Activated CD8-positive, alpha-beta memory T cell treated with anti-CD3 and anti-CD28 coated beads for 1 hour (primary cell): ENCODE measurements at places on chromosomes 2 and 18.

- no peak for DNase-seq
Observed at GRCh38 chr2:109654326-109655050, 40.3 kb downstream of the SOWAHC start.

DNA sequence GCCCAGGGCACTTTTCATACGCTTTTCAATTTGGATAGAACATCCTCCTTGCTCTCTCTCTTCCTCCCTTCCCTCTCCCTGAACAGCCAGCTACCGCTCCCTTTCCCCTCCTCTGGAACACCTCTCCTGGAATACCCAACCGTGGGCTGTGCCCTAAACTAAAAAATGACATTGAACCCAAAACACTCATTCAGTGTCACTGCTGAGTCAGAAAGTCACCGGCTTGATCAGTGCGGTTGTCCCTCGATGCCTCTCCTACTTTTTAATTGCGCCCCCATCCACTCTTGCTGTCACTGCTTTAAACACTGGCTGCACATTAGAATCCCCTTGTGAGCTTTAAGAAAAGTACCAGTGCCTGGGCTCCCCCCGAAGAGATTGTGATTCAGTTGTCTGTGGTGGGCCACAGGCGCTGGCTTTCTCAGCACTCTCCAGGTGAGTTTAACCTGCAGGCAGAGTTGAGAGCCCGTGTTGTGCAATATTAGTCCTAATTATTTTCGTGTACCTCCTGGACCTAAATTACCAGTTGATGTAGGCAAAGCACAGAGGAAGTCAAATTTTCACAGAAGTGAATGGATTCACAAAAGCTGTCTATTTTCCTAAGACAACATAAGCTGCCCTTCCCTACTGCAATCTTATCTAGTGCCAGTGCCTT is 302.0 kb downstream of the PRKCE start:
- no peak for DNase-seq

DNA sequence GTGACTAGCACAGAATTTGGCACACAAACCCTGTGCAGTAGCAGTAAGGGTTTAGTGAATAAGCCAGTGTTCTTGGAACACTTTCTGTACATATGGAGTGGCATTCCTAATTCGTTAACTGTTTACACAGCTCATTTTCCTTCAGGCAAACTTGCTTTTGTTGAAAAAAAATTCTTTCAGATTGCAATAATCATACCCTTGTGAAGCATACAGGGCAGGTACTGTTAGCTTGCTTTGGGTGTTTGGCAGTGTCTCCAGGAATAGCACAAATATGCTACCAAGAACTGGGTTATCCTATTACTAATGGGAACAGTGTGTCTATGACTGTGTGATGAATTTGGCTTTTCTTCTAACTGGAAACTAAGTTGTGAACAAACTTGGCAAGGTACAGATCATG is 33.4 kb downstream of the UGP2 start:
- no peak for DNase-seq

GRCh38 chr18:61833387-61833786 is 59.4 kb downstream of the RNF152 start:
- DNase-seq = no peak

DNA sequence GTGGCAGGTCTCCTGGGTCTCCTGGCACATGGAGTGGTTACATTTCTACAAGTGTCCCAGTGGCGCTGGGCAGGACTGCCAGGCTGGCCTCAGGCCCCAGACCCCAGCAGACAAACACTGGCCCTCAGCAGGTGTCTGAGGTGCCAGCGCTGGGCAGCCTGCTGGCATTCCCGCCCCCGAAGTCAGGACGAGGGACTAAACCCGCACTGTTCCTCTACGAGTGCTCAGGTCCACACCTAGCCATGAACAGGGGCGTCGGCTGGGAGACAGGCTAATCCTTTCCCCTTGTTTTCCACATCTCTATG is 12.8 kb downstream of the SNED1 start:
- DNase-seq = no peak
